ENCODE measurements at places on chromosomes 12 and 14. TPM values are rescaled to one million over a fixed set of nuclear protein-coding genes. Genes with fewer than 3 reads are reported as not detected.
A peak's percentile ranks its signal among the peaks of the same experiment; 100 is the strongest.

Gene CCDC196
- not detected for total RNA-seq

Gene LBHD2
- not detected for total RNA-seq

GRCh38 chr12:64667793-64668192 lies 57.5 kb downstream of the RASSF3 start:
- no peak for DNase-seq

GRCh38 chr12:82896979-82897378 lies 210.3 kb downstream of the TMTC2 start:
- no peak for DNase-seq

DNA sequence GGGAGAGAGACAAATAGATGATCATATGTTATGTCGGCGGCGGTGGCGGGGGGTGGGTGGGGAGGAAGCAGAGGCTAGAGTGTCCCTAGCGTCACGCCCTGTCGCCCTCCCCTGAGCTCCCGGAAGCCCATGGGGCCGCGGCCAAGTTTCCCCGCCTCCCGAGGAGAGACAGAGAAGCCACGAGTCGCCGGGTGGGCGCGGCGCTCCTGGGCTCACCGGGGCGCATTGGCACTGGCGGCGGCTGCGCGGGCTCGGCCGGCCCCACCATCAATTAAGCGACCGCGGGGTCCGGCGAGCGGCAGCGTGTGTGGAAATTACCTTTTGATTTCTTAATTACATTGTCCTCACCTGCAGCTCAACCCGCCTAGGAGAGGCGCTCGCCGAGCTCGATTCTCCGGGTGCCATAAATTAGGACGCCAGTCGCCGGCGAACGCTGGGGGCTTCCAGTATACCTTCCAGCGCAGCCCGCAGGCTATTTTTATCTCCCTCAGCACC lies 119.9 kb upstream of the LHX5 start:
- peak; percentile 88 for DNase-seq

DNA sequence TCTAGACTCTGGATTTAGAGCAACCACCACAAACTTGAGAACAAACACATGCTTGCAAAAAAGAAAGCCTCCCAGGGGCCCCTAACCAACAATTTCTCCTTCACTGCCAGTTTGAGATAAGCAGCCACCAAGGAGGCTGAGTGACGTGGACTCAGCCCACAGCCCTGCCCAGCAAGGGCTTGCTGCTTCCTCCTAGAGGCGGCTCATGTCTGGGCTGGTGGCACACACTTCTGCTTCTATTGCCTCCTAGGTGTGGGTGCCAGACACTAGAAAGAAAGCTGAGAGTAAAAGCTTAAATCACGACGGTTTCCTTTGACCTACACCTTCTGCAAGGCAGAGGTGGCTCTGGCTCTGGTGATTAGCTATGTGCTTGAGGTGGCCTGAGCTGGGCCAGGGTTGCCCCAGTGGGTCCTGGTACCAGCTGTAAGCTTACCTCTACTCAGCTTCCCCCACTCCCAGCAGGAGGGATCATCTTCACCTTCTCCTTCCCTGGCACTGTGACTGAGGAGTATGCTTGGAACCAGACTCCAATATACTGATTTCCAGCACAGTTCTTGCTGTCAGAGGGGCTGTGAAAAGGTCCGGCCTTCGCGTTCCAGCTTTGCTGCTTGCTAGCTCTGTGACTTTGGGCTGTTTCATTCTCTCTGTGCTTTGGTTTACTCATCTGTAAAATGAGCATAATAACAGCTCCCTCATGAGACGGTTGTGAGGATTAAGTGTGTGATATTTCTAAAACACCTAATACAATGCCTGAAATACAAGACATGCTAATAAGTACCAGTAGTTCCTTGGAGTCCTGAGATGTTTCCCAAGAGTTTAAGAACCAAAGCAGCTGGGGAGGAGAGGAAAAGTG lies 89.7 kb upstream of the PARP11 start:
- peak; percentile 72 for DNase-seq

Gene KRT75
- not detected for total RNA-seq

DNA sequence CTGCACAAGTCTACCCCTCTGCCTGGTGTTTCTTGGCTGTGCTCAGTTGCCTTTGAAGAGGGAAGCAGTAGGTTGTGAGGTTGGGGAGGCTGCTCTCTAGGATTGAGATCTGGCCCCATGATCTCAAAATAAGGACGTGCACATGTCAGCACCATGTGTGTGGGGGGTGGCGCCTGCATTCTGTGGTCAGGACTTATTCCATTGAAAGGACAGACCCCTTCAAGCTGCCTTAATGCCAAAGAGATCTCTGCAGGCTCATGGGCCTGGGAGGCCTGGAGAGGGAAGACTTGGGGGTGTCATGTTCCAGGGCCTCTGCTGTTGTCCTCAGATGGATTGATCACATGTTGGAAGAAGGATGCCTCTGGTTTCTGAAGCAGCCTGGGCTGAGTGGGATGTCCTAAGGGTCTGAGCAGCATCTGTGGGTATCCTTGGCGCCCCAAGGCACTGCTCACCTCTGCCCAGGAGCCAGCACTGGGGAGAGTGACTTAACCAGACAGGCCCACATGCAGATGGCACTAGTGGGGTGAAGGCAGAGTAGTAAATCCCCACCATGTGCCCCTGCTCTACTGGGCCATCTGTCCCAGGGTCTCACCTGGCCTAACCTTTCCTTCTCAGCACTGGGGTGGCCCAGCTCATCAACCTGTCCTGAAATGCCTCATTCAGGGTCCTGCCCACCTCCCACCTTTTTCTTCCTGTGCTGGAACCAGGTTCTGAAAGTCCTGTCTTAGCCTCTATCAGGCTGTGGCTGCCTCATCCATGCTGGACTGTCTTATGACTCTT lies 118.9 kb downstream of the ADGRD1 start:
- peak; percentile 24 for DNase-seq

GRCh38 chr14:89365061-89365801 lies 51.8 kb downstream of the FOXN3 start:
- no peak for DNase-seq

- no peak for DNase-seq
Observed at GRCh38 chr14:62670526-62670925, 374.7 kb downstream of the KCNH5 start.

DNA sequence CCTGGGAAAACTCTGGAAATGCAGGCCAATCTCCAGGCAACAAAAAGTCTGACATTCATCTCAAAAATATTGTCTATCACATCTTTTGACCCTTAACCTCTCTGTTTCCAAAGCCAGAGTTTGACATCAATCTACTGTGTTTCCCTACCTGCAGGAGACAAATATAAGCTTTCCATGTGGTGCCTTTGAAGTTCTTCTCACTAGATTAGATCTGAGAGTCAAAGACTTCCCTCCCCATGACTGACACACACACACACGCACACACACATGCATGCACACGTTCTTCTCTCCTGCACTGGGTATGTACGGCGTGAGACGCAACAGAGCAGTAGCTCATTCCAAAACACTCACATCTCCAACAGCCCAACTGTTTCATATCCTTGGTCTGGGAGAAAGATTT lies 8.1 kb upstream of the ITPR2 start:
- no peak for DNase-seq

GRCh38 chr14:60589442-60589841 lies 59.8 kb downstream of the SIX1 start:
- no peak for DNase-seq

DNA sequence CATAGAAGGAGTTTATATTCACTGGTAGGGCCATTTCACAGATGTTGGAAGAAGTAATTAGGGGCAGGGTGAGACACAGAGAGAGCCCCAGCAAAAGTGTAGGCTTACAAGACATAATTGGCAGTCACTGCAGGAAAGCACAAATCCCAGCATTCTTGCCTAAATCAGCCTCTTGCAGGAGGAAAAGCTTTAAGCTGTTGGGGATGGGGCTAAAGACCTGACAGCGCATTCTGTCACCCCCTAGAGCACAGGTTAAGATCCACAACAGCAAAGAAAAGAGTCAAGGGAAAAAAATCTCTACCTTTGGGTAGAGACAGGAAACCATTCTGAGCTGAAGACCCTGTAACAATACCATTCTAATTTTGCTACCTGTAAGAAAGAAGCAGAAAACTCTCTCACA lies 409.0 kb downstream of the DAD1 start:
- DNase-seq, result no peak

DNA sequence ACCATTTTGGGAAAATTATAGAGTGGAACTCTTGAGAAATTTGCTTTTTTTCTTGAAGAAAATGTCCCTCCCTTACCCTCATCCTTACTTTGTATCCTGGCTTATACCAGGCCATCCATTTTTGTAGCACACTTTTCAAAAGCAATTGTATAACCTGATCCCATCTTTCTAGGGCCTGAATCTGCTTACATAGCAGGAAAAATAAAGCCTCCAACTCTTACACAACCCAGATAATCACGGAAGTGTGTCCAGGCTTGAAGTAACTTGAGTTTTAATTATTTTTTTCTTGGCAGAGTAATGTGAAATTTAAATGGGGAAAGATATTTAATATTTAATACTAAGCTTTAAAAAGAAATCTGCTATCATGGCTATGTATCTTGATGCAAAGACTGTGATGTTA lies 23.0 kb downstream of the SERPINA3 start:
- DNase-seq, result no peak

Gene CCDC88C
- 47.3 TPM for total RNA-seq

- no peak for DNase-seq
Observed at GRCh38 chr14:96027431-96028355, 11.5 kb upstream of the C14orf132 start.

Gene C14orf39
- 0.66 TPM for total RNA-seq

- peak; percentile 99 for DNase-seq
Observed at GRCh38 chr12:124745891-124746570, 117.6 kb downstream of the SCARB1 start.

DNA sequence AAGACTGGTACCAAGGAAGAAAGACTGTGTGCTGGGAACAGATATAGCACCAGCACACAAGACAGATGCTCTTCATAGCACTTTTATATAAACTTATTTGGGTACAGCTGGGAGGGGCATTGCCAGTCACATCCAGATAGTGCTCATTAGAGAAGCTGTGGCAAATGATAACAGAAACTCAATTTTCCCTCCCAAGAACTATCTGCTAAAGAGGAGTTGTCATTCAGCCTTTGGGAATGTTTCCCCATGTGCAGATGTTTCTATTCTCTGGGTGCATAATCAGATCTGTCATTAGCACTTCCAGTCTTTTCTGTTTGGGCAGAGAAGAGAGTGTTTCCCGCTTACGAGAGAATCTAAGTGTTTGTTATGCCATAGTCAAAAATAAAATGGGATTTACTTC lies 714.9 kb upstream of the MDGA2 start:
- DNase-seq, result no peak

DNA sequence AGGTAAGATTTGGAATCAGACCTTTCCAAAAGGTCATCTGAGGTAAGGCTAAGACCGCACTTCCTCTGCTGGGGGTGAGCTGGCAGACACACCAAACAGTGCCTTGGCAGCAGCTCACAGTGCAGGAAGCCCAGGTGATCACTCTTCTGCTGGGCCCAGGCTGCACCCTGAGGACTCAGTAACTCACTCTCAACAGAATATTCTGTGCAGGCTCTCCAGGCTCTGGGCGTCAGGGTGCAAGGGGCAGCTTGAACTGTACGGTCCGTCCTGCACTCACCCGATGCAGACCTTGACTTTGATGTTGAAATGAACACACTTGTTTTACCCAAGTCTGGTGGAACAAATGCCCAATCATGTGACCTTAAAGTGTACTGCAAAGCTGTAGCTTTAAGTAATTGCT lies 6.0 kb downstream of the ALKBH2 start:
- DNase-seq, result no peak

- no peak for DNase-seq
Observed at GRCh38 chr12:68317047-68317667, 15.0 kb downstream of the MDM1 start.

Gene CLEC7A
- not detected for total RNA-seq

- DNase-seq, result no peak
Observed at GRCh38 chr12:40240779-40241178, 16.0 kb downstream of the LRRK2 start.

Gene DIO3
- total RNA-seq, result 60.5 TPM

Gene LRRC23
- total RNA-seq, result 9.0 TPM

Gene ALDH1L2
- 0.54 TPM for total RNA-seq

Gene NGB
- total RNA-seq, result not detected

DNA sequence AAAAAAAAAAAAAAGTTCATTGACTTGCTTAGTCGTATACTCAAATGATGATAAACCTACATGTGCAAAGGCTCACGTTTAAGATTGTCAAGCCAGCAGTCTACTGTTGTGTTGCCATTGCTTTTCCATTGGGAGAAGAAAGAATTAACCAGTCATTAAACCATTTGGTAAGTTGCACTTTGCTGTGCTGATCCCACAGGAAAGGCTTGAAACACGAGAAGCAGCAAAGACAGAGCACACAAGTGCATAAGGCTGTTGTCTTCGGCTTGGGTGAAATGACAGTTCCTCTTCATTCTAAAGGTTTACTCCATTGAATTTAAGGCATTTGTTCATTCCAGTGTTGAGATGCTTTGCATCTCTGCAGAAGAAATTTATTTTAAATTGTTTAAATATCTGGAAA lies 50.1 kb downstream of the ZC3H14 start:
- no peak for DNase-seq

DNA sequence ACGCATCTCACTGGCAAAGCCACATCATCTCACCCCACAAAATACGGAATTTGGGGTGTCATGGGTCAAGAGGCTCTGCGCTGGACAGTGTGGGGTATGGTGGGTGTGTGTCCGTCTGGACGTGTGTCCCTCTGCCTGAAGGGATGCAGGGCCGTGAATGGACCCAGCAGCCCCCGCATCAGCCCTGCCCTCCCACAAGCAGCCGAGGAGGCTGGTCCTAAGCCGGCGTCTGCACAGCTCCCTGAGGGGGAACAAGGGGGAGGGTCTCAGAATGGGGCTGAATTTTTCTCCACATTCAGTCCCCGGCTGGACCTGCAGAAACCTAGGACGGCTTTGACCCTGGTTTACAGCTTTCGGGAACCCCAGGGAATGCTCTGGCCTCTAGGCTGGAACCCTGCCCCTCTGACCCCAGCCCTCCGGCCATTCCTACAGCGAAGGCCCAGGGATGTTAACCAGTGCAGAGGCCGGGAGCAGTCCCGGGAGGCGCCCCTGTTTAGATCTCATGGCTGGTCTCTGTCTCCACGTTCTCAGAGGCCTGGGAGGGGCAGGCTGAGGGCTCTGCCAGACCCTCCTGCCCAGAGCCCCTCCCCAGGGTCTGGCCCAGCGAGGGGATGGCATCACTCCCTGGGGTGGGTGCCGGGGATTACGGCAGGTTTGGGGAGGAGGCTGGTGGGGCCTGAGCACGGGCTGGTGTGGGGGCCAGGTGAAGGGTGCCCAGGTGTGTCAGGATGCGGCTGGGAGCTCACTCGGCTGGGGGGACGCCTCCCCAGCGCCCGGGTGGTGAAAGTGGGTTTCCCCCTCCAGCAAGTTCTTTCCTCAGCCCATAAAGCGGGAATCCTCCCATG lies 156.5 kb upstream of the C14orf180 start:
- DNase-seq, result peak; percentile 37

DNA sequence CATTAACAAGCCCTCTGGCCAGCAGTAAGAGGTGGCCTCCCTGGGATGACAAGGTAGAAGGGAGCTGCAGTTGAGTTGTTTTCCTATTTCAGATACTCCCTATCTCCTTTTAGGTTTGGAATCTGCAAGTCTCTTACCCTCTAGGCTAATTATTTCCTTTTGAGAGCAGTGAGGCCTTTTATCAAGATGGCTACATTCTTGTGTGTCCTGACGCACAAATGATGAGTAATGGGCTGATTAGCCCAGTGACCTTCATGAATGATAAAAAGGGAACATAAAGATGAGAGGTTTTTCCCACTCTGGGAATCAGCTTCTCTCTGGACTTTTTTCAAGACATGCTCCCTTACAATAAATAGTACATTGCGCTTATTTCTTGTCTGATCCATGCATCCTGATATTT lies 22.9 kb downstream of the DYRK2 start:
- no peak for DNase-seq

Gene C12orf57
- total RNA-seq, result 151 TPM

Gene DIO2
- not detected for total RNA-seq

GRCh38 chr12:5889381-5890047 lies 55.5 kb downstream of the ANO2 start:
- peak; percentile 85 for DNase-seq

Gene MAP1LC3B2
- 0.80 TPM for total RNA-seq

- DNase-seq, result no peak
Observed at GRCh38 chr12:111488271-111488670, 82.5 kb downstream of the SH2B3 start.

Data from endodermal cell (in vitro differentiated cells).